ENCODE measurements at places on chromosomes 11 and 22.

GRCh38 chr11:112538534-112539280 is 278.0 kb upstream of the PLET1 start:
- no peak for DNase-seq

- DNase-seq: no peak
Observed at GRCh38 chr11:21635394-21636145, 557.3 kb upstream of the ANO5 start.

- no peak for DNase-seq
Observed at GRCh38 chr11:24556693-24557092, 59.8 kb downstream of the LUZP2 start.

GRCh38 chr11:66142370-66143263 is 72.5 kb downstream of the PACS1 start:
- no peak for DNase-seq

DNA sequence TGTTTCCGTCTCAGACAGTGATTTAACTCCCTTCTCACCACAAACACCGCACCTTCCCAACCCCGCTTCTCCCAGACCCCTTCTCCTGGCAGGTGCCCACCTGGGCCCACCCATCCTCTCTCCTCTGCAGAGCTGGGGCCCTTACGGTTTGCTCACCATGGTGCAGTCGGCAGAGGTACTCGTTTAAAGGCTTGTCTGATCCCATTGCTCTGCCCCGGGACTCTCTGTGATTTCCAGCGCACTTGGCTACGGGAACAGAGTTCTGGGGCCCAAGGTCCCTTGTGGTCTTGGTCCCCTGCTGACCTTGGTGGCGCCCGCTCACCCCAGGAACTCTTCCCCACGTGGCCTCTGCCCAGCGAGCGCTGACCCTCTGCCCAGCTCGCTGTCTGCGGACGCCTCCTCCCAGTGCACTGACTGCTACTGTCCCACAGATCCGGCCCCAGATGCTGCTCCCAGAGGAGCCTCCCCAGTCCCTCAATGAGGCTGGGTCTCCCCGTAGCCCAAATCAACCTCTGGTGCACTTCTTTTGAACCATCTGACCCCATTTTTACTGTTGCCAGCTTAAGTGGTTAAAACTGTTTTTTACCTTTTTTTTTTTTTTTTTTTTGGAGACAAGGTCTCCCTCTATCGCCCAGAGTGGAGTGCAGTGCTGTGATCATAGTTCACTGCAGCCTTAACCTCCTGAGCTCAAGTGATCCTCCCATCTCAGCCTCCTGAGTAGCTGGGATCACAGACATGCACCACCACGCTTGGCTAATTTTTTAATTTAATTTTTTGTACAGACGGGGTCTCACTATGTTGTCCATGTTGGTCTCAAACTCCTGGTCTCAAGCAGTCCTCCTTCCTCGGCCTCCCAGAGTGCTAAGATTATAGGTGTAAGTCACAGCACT is 21.3 kb upstream of the CTSD start:
- no peak for DNase-seq

DNA sequence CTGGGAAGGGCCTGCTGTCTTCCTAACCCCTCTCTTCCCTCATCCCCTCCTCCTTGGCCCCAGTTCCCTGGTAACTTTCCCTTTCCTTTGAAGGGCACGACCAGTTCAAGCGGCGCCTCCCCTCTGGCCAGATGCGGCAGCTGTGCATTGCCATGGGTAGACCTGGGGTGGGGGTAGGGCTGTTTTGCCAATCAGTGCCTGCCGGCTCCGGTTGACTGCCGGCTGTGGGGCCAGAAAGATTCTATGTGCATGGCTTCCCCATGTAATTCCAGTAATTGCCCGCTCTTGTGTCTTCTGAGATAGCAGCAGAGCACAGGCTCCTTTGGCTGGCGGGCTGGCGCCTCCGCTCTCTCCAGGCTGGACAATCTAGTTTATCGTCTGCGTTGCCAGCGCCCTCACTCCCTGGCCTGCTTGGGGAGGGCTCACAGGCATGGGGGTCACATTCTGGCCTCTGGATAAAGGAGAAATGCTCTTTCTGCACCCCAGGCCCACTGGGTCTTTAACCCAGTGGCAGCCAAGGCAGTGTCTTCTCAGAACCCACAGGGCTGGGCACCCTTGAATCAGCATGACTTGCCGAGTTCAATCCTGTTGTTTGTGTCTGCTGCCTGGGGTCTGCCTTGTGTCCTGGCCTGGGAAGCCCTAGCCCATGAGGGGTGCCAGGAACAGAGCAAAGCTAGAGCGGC is 9.4 kb downstream of the SIDT2 start:
- DNase-seq: no peak

- DNase-seq: no peak
Observed at GRCh38 chr11:68092411-68092810, 28.8 kb downstream of the CHKA start.

DNA sequence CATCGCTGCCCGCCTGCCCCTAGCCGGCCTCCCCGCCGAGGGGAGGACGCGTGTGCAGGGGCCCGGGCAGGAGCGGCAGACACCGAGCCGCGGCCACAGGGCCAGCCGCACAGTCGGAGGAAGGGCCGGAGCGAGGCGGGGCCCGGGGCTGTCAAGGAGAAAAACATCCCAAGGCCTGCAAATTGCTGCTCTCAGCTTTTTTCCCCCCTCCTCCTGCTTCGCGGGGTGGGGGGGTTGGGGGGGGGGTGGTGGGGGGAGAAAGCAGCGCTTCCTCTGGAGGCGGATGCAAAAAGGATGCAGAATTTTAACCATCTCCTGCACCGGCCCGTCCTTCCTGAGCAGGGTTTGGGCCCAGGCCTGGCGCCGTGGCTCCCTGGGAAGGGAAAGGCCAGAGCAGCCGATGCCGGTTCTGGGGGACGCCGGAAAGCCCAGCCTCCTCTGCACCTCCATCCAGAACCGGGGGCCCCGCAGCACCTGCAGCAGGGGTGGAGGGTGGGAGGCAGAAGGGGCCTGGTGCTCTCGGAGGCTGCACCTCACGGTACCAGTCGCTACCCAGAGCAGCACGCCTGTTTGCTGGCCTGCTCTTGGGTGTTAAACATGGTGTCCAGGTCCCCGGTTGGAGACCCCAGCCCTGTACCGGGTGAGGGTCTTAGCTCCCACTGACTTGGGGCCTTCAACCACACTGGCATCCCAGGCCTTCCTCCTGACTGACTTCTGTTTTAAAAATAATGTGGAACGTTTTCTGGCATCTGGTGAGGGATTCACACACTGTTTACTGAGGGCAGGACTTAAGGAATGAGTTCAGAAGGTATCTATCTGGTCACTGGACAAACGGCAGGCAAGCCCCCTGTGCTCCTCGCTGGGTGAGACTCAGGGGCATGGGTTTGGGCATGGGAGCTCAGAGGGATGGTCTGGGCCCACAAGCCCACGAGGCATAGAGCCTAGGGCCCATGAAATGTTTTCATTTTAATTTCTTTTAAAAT is 77.4 kb upstream of the WNT7B start:
- DNase-seq: no peak

Measured in epithelial cell of prostate (primary cell).